ENCODE measurements at places on chromosomes 4 and X.

DNA sequence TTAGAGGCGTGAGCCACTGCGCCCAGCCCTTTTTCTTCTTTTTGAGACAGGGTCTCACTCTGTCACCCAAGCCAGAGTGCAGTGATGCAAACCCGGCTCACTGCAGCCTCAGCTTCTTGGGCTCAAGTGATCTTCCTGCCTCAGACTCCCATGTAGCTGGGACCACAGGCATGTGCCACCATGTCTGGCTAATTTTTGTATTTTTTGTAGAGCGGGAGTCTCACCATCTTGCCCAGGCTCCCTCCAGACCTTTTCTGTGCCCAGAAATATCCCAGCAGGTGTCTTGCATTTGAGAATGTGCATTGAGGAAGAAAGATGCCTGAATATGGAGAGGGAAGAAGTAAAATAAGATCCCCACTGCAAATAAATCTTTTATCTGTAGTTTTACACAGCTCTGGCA, 58.7 kb downstream of the PPEF2 start:
- H3K4me1 ChIP-seq, result peaks cover 26% of the 10 kb centered on the region
- no peak for DNase-seq
- H3K27me3 ChIP-seq, result no peaks in the 10 kb centered on the region
- no peaks in the 10 kb centered on the region for H3K36me3 ChIP-seq
- no peak overlapping the region for H3K4me3 ChIP-seq
- no peak overlapping the region for H3K27ac ChIP-seq

- peaks cover 67% of the 10 kb centered on the region for H3K27me3 ChIP-seq
- H3K4me1 ChIP-seq, result peaks cover 5% of the 10 kb centered on the region
- no peak for DNase-seq
- peak overlapping the region; percentile 79 for H3K4me3 ChIP-seq
- H3K27ac ChIP-seq, result no peak overlapping the region
- H3K36me3 ChIP-seq, result no peaks in the 10 kb centered on the region
These were observed 887 bp upstream of the IL1RAPL2 start for GRCh38 chrX:104564921-104565703.

DNA sequence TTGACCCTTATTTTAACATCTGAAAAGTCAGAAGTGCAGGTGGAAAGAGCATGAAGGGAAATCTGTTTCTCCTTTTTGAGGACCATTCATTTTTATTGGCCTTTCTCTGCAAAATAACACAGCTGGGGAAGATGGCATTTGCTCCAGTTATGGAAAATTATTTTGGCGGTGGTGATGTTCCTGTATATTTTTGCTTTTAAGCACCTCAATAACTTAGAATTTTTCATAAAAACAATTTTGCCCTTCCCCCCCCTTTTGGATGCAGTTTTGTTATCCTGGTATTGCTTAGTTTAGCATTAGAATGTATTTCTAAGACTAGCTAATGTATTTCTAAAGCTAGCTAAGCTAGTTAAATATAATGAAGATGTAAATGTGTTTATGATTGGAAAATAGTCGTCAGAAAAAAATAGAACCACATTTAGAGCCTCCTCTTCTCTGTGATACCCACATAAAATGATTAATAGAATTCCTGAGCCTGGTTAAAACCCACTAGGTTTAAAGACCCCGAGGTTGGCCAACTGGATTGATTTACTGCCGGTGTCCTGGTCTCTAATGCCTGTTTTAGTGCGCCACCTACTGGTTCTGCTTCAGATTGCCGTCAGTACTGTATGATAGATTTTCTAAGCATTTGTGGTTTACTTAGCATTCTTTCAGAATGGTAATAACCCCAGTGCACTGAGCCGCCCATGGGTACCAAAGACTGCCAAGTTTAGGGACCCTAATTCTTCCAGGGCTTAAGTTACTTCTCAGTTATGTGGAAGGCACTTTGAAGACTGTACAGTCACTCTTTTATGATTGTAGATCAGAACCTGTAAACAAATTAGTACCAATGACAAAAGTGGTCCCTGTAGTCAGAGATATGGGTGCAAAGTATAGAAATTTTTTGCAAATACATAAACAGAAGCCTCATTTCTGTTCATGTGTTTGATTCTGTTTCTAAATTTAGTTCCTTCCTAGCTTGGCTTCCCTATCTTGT, 11.4 kb downstream of the KLF3 start:
- peaks cover 63% of the 10 kb centered on the region for H3K4me1 ChIP-seq
- no peak overlapping the region for H3K27ac ChIP-seq
- DNase-seq, result peak; percentile 85
- peak overlapping the region; percentile 36 for H3K4me3 ChIP-seq

DNA sequence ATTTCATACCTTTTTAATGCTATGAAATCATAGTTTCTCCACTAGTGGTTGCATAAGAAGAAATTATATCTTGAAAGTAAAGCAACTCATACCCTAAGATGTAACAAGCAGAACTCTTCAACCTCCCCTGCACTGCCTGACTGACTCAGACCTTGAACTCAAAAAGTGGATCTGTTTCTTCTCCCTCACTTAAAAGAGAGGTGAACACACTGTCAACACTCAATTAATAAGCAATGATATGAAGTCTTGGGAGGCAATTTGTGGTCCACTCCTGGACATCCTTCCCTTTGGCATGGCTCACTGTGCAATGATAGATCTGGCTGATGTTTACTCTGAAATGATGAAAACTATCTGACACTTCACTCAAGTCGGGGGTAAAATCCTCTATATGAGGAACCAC, 282.0 kb upstream of the DKK2 start:
- no peak overlapping the region for H3K4me3 ChIP-seq
- H3K27me3 ChIP-seq, result no peaks in the 10 kb centered on the region
- H3K36me3 ChIP-seq, result no peaks in the 10 kb centered on the region

DNA sequence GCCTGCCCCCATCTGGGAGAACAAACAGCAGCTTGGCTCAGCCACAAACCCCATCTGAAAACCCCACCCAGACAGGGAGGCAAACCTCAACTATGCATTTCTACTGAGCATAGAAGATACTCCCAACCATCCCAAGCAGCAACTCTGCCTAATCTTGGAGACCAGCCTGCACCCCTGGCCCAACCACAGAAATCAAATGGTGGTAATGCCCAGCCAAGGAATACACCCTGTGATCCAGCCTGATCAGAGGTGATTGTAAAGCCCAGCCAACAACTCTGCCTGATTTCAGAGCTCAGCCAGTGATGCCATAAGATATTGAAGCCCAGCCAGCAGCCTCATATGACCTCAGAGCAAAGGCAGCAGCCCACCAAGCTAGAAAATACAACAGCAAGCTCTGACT, 19.8 kb downstream of the TMLHE start:
- H3K4me3 ChIP-seq, result no peak overlapping the region
- H3K27ac ChIP-seq, result no peak overlapping the region
- H3K27me3 ChIP-seq, result no peaks in the 10 kb centered on the region
- H3K4me1 ChIP-seq, result peaks cover 6% of the 10 kb centered on the region
